Endothelial cell (in vitro differentiated cells): ENCODE measurements at places on chromosomes 2 and 18.

- DNase-seq: no peak
These were observed 232.0 kb upstream of the NRXN1 start for GRCh38 chr2:51263951-51264350.

DNA sequence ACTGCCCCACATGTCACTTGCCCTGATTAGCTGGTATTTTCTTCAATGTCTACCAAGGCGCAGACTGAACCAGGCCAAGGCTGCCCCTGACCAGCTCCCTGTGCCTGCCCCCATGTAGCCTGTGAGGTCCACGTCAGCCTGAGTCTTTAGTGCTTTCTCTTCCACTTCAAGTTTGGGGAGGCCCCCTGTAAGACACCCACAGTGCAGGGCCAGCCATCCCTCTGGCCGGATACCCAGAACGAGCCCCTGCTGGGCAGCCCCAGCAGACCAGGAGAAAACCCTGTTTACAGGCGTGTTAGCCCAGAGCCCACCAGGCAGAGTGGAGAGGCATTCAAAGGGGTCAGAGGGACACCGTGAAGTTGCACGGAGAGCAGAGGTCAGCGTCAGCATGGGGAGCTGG lies 92.4 kb downstream of the TFCP2L1 start:
- no peak for DNase-seq

DNA sequence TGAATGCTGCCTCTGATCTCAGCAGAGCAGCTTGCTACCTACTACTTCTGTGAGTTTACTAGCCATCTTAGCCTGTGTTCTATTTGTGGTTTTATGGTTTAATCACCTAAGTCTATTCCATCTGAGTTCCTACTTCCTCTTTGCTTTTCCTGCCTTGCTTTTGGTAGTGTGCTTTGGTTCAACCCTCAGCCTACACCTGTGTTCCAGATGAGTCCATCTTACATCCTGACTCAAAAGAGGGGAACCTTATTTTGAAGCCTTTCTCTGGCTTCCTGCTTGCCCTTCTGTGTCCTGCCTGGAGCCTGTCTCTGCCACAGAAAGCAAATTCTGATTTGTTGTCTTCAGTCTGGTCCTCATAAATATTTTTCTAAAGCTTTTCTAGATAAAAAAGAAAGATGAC lies 530.3 kb upstream of the MEX3C start:
- no peak for DNase-seq

GRCh38 chr18:74116633-74117554 lies 30.7 kb downstream of the FBXO15 start:
- DNase-seq: peak; percentile 26

- DNase-seq: no peak
These were observed 412.1 kb downstream of the TDRD15 start for GRCh38 chr2:21535826-21536225.

- no peak for DNase-seq
These were observed 23.5 kb downstream of the MBP start for GRCh38 chr18:77108821-77109647.

DNA sequence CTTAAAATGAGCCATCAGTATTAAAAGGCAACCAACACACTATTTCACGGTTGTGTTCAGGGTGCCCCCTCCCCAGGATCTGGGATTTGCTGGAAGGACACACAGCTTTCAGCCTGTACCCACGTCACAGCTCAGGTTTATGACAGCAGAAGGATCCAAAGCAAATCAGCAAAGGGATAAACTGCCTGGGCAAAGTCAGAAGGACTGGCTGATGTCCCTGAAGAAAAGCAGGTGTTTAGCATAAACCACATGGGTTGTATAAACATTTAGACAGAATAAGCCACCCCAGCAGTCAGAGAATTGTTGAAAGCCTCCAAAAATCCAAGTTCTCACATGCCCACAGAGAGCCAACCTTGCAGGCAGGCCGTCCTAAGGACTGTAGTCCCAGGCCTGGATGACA lies 63.9 kb downstream of the CD226 start:
- no peak for DNase-seq

DNA sequence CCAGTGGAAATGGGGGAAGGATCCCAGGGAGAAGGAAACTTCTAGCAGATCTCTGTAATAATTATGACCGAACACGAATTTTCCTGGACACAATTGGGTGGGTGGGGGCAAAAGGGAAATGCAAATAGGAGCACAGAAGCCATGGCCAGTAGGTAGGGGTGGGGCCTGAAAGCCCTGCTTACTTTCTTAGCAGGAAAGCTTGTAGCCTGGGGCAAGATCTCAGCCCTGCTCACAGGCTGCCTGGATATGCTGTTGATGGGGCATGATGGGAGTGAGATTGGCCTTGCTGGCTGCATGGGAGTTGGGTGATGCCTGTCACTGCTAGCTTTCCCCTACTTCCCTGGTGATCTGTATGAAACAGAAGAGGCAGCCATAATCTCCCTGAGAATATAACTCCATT lies 45.9 kb upstream of the SPOPL start:
- no peak for DNase-seq
